ENCODE measurements at places on chromosomes 1 and 21.
A peak's percentile ranks its signal among the peaks of the same experiment; 100 is the strongest.

DNA sequence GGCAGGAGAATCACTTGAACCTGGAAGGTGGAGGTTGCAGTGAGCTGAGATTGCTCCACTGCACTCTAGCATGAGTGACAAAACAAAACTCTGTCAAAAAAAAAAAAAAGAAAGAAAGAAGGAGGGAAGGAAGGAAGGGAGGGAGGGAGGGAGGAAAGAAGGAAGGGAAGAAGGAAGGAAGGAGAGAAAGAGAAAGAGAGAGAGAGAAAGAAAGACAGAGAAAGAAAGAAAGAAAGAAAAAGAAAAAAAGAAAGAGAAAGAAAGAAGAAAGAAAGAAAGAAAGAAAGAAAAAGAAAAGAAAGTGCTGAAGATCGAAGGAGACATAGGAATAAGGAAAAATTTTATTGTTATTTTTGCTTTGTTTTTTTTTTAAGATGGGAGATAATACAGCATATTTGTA, 166.7 kb downstream of the SLC44A5 start:
- no peak for DNase-seq

GRCh38 chr1:4010284-4010683, 110.2 kb upstream of the C1orf174 start:
- DNase-seq, result no peak

- no peak for DNase-seq
Measured at GRCh38 chr21:42735061-42735460, 81.6 kb downstream of the PDE9A start.

- DNase-seq, result no peak
Measured at GRCh38 chr1:182622901-182623528, 18.8 kb upstream of the RGS16 start.

DNA sequence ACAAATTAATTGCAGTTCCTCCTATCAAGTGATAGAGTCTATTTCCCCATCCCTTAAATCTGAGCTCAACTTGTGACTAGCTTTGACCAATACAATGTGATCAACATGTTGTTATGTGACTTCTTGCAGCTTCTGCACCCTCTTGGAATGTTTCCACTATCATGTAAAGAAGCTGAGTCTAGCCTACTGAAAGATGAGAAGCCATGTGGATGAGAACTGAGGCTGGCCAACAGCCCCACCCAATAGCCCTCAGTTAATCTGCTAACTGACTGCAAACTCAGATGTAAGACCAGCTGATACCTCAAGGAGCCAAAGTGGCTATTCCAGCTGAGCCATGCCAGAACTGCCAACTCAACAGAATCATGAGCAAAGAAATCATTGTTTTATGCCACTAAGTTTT, 44.0 kb downstream of the LYST start:
- DNase-seq, result no peak

GRCh38 chr1:165897326-165898303, 70.2 kb downstream of the UCK2 start:
- DNase-seq, result no peak

- DNase-seq, result no peak
Measured at GRCh38 chr1:109621379-109622136, 1.9 kb downstream of the AMPD2 start.

DNA sequence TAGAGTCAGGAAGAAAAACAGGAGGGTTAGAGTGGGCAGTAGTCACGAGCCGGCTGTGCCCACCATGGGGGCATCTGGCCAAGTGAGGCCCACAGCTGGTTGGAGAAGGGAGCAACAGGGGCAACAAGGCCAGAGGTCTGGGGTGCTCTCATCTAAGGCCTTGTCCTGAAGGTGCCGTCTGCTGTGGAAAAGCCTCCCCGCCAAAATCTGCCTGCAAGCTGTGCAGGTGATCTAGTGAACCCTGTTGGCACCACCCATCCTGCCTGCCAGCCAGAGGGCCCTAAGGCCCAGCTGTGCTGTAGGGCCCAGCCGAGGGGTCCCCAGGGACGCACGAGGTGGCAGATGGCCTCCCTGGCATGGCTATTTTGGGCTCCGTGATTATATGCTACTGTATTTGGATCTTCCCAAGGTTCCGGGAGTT, 51.3 kb downstream of the LGR6 start:
- no peak for DNase-seq

GRCh38 chr1:164058198-164058597, 500.8 kb upstream of the PBX1 start:
- no peak for DNase-seq

- no peak for DNase-seq
Measured at GRCh38 chr1:118984086-118984721, 3.9 kb downstream of the TBX15 start.

DNA sequence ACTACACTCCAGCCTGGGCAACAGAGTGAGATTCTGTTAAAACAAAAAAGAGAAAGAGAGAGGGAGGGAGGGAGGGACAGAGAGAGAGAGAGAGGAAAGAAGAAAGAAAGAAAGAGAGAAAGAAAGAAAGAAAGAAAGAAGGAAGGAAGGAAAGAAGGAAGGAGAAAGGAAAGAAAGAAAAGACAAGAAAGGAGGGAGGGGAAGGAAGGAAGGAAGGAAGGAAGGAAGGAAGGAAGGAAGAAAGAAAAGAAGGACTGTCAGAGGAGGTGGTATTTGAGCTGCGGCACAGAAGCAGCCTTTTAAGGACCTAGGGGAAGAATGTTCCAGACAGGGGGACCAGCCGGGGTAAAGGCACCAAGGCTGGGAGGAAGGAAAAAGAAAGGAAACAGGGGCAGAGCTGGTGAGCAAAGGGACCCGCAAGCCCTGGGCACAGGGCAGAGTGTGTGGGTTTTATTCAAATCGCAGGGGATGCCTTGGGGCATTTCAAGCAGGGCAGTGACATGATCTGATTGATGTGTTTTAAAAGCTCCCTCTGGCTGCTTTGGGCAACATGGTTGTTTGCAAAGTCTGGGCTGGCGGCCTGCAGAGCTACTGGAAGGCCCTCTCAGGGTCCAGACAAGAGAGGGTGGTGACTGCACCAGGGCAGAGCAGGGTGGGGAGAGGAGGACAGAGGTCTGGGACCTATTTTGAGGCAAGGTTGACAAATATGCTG, 176.9 kb upstream of the VAMP3 start:
- peak; percentile 18 for DNase-seq

DNA sequence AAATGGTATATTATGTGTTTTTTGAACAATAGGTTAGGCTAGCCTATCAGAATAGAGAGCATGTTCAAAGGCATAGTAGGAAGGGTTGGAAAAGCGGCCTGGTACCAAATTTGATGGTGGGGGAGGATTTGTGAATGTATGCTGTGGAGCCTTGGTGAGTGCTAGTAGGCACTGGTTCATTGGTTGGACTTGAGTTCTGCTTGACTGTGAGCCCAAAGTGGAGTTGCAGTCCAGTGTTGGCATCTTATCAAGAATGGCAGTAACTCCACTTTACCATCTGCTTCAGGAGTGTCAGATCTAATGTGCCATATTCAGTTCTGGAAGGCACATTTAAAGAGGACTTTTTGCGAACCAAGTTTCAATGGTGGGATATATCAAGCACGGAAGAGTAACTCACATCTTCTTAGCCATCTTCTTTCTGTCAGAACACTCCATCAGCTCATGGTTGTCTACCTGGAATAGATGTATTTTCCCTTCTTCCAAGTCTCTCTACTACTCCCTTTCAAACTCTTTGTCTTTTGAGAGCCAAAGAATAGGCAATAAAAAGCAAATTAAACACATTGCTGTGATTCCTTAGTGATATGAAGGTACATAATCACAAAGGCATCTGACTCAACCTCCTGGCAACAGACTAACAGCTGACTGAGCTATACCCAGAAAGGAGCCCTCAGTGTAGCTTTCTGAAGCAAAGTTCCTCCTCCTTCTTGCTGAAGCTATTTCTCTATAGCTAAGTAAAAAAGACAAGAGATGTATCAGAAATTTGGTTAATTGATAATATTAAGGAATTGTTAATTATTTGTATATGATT, 21.7 kb downstream of the LRRC8B start:
- DNase-seq, result no peak

- DNase-seq, result no peak
Measured at GRCh38 chr1:59316497-59317128, 19.7 kb downstream of the FGGY start.

- DNase-seq, result no peak
Measured at GRCh38 chr21:45294509-45295291, 7.0 kb upstream of the POFUT2 start.

DNA sequence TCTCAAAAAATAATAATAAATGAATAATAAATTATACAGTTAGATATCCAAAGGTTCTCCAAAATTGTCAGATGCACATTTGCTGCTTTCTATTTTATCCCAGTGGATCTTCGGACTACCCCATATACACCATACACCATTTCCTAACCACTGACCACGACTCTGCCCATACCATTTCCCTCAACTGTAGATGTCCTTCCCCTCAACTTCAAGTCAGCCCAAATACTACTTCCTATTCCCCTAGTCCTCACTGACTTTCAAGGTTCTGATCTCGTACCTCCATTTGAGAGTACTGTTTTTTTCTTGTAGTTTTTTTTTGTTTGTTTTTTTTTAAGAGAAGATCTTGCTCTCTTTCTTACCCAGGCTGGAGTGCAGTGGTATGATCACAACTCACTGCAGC, 19.6 kb downstream of the EIF4G3 start:
- DNase-seq, result no peak

- no peak for DNase-seq
Measured at GRCh38 chr1:24871306-24871901, 58.7 kb downstream of the RUNX3 start.

- DNase-seq, result no peak
Measured at GRCh38 chr21:42514883-42515228, 1.2 kb downstream of the SLC37A1 start.

- no peak for DNase-seq
Measured at GRCh38 chr1:156064615-156065014, 3.7 kb downstream of the RAB25 start.

GRCh38 chr1:9912264-9912936, 2.3 kb upstream of the CTNNBIP1 start:
- no peak for DNase-seq

GRCh38 chr1:2228694-2229036, 546 bp downstream of the SKI start:
- DNase-seq, result no peak

DNA sequence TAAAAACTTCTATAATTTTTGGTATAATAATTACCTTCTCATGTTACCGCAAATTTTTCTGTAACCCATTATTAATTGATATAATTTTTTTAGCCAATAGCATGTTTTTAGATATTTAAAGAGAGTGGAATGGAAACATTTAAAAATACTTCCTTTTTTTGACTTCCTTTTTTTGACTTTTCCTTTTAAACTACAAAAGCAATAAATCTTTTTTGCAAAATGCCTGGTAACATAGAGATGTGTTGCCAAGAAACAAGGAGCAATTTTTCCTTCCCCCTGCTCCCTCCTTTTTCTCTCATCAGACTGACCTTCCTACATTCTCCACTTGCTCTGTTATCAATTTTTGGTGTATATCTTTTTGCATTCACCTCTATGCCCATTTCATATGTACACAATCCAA, 666.2 kb downstream of the ADGRL2 start:
- no peak for DNase-seq

DNA sequence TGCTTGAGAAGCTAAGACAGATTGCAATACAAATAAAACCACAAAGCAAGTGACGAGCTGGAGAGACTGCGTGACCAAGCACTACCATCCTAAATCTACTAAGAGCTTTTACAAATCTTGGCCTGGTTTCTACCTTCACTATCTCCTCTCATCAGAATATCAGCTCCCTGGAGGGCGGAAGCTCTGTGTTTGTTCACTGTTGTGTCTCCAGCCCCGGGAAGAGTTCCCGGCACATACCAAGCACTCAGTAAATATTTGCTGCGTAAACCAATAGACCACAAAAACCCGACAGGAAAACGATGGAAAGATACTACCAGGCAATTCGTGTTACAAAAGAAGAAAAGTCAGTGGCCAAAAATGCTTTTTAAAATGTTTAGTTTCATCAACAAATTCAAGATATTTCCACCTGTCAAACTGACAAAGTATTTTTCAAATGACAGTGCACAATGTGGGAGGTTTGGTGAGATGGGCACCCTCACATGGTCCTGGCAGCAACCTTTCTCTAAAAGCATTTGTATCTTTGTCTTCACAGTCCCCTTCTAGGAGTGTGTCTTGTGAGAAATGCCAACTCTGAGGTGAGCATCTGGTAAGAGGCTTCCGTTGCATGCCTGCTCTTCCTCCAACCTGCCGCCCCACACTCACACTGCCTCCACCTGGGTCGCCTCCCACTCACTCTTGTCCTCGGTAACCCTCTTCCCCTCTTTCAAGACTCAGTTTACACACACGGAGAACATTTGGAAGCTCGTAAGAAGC, 34.7 kb downstream of the SLC1A7 start:
- DNase-seq, result no peak

- DNase-seq, result no peak
Measured at GRCh38 chr1:61851235-61851634, 109.0 kb downstream of the PATJ start.

DNA sequence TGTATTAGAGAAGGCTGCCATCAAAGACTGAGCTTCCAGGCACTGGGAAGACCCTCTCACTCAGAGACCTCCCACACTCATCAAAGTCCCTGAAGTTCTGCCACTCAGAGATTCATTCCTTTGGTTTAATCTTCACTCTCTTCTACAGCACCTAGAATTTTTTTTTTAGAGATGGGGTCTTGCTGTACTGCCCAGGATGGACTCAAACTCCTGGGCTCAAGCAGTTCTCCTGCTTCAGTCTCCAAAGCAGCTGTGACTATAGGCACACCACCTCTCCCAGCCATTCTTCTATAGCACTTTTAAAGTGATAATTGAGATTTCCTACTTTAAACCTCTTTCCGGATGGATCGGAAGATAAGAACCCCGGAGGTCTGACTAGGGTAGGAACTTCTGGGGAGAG, 3.7 kb upstream of the HP1BP3 start:
- DNase-seq, result no peak

- no peak for DNase-seq
Measured at GRCh38 chr1:209616366-209617046, 33.0 kb downstream of the CAMK1G start.

DNA sequence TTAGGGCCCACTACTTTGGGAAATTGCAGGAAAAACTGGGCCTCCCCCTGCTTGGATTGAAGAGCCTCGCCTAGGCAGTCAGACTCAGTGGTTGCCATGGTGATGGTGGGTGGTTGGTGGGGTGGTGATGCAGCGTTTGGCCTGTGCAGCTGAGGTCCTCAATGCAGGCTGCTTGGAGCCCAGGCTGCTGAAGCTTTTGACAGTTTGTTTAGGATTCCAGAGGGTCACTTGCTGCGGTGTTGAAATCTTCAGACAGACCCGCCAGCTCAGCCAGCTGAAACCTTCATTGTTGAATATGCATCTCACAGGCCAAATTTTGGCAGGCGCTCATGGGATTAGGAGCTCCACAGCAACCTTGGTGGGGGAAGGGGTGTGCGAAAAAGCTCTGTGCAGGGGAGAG, 67.9 kb downstream of the CACNA1E start:
- DNase-seq, result no peak

GRCh38 chr1:213131851-213132655, 81.0 kb downstream of the RPS6KC1 start:
- DNase-seq, result no peak
